Stimulated activated CD8-positive, alpha-beta memory T cell treated with anti-CD3 and anti-CD28 coated beads, Interleukin-7, amount 100 ng/mL, for 1 hour (primary cell): ENCODE measurements at places on chromosomes 3 and 15.

GRCh38 chr3:175476489-175476888, 617.4 kb downstream of the NAALADL2 start:
- DNase-seq: no peak

DNA sequence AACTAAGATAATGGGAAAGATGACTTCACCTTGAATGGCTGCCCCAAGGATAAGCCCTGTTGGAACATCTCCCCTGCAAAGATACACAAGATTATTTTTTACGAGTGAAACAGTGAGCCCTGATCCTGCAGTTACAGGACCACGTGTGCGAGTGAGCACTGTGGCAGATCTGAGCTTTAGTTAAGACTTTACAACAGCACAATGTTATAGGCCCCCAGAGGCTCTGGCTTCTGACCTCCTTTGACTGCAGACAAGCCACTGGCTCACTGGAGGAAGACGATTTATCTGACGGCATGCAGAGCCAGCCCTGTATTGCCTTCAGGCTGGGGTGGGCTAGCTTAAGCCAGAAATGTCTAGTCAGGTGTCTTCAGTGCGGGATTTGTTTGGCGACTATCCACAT, 174.4 kb downstream of the ARRDC4 start:
- no peak for DNase-seq

DNA sequence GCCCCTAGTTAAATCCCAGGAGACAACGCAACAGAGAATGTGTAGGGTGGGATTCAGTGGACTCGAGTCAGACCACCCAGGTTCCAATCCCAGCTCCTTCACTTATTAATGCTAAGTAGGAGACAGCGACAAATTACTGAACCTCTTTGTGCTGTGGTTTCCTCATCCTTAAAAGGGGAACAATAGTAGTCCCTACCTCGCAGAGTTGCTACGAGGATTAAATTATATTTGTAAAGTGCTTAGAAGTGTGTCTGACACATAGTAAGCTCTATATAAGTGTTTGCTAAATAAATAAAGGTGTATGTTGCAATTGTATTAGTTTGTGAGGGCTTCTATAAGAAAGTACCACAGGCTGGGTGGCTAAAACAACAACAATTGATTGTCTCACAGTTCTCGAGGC, 58.0 kb upstream of the PPARG start:
- no peak for DNase-seq

DNA sequence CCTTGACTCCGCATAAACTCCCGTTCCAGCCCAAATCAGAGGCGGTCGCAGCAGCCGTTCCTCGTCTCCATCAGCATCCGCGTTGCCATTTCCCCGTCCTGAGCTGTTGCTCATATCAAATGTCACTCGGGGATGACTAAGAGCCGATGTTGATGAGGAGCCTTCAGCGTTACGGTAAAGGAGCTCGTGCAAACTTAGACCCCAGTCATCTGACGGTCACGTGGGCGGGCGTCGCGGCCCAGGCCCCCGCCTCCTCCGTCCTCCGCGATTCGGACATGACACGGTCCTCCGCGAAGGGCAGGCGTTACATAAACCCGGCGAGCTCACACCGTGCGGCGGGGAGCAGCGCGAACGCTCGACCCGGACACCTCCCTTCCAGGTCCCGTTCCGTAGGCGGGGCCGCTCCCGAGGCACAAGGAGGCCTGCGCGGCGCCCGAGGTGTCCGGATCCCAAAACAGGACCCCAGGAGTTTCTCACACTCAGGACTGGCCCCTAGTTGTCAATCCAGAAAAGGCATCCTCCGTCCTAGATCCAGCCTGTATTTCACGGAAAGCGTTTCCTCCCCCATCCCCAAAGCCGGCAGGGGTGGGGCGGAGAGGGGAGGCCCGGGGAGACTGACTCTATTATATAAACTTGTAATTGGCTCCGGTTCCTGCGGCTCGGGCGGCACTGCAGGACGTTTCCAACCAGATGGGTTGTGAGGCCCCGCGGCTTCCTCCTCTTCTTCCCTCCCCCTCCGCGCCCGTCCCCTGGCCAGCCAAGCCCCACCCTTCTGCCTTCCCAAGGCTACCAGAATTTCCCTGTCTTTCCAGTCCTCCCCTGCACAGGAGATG, 100.0 kb upstream of the IGF1R start:
- no peak for DNase-seq

DNA sequence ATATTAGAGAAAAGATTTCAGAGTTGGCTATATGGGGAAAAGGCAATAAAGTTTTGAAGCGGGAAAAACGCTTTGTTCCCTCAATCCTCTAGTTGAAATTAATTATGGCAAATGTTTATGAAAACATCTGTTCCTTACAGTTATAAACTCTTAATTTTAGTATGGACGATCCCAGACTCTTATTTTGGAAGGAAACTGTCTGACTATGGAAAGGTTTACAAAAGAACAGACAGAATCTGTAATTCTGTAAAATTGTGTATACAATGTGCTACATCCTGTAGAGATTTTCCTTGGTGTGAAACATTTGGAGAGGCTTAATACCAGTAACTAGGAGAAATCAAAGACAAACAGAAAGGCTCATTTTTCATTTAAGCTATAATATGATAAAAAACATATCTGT, 311.8 kb downstream of the TBC1D5 start:
- DNase-seq: no peak

DNA sequence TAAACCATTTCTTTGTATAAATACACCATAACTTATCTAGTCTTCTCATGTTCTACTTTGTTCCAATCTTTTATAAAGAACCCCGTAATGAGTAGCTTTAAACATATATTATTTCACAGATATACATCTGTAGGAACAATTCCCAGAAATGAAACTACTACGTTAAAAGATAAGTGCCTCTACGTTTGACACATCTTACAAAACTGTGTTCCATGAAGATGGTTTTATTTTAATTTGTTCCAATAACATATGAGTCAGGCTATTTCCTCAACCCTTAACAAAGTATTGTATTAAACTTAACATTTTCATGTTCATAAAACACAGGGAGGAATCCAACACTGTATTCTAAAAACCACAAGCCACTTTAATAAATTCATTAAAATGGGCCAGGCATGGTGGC, 52.9 kb downstream of the TRPM7 start:
- no peak for DNase-seq

GRCh38 chr3:38108649-38109579, 28.0 kb downstream of the ACAA1 start:
- no peak for DNase-seq

DNA sequence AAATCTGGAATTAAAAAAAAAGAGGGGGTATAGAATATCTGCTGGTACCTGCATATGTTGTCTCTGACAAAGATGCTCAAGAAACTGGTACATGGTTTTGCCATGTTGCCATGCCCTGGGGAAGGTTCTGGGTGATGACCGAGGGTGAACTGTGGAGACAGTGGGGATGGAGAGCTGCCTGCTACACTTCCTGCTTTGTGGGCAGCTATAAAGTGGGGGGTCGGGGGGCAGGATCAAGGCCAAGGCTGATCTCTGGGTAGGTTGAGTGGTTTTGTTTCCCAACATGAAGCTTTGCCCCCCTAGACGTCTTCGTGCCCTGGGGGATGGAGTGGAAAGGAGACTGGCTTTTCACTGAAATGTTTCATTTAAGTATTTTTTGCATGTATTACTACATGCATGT, 74.6 kb downstream of the IQSEC1 start:
- DNase-seq: no peak

DNA sequence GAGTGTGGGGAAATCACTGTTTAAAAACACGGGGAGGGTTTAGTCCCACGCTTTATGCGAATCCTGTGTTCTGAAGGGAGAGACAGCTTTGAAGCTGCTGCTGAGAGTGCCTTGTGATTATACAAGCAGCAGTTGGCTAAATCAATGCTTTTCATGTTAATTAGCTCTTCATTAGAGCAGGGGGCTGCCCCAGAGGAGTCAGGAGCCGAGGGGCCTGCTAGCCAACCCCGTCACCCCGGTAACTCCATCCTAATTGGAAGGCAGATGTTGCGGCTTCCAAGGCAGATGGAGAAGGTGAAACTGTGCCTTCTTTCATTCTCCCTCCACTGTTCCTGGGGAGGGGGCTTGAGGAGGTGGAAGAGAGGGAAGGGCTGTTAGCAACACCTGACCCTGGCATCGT, 92.4 kb upstream of the ANKRD34C start:
- DNase-seq: no peak

DNA sequence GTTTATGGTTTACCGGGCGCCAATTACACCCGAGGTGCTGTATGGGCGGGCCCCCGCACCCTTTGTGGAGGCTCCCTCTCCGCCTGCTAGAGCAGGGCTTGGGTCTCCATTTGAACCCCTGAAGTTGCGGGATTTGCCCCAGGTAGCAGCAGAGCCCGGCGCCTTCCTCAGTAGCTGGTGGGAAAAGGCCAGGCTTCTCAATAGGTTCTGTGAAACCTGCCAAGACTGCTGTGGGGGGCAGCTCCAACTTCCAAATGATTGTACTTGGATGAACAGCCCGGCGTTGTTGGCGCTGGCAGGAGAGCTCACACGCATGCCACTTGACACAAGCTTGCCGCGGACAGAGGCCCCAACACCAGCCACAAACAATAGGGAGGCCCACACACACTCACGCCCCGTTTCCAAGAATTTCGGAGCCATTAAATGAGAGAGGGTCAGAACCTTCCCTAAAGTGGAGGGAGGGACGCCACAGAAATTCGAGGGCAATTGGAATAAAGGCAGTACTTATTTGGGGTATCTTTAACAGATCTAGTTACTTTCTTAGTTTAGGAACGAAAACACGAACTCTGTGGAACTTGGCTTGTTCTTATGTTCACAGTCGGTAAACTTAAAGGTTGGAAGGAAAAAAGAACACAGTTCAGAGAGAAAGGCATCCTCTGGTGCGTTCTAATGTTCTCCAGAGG, 1.4 kb downstream of the EPHB3 start:
- DNase-seq: no peak

DNA sequence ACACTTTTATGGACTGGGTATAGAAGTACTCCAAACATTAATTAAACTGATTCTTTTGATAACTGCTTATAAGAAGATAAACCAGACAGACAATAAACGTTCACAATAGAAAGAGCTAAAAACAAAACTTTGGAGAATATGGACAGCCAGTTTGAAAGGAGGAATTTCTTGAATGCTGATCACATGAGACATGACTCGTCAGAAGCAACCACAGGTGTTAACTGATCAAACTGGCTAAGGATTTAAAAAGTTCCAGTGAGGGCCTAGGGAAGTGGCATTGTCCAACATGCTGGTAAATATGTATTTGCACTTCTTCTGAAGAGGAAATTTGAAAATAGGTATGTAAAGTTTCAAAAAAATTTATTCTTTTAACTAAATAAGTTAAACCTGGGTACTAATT, 29.4 kb upstream of the AP3B2 start:
- DNase-seq: no peak

GRCh38 chr3:175489406-175489805, 630.3 kb downstream of the NAALADL2 start:
- DNase-seq: no peak

DNA sequence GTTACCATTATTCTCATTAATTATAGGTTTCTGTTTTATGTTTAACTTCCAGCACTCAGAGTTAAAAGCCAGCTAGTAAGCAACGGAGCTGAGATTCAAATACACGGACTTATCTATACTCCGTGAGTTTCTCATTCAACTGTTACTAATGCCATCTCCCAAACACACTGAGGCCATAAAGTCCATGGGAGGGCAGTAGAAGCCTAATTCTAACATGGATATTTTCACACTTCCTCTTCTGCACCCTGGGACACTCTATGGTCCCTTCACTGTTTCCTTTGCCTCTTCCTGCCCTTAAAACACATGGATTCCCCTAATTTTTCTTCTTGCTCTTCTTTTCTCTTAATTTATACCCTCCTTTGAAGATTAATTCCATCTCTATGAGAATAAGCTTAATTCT, 245.0 kb downstream of the KLF13 start:
- no peak for DNase-seq

GRCh38 chr15:88479169-88479568, 11.7 kb downstream of the MRPS11 start:
- no peak for DNase-seq

- no peak for DNase-seq
Observed at GRCh38 chr3:7787871-7788828, 713.5 kb upstream of the LMCD1 start.

- no peak for DNase-seq
Observed at GRCh38 chr15:91936927-91937326, 83.4 kb downstream of the SLCO3A1 start.

GRCh38 chr3:196225086-196225485, 8.8 kb downstream of the SLC51A start:
- no peak for DNase-seq

DNA sequence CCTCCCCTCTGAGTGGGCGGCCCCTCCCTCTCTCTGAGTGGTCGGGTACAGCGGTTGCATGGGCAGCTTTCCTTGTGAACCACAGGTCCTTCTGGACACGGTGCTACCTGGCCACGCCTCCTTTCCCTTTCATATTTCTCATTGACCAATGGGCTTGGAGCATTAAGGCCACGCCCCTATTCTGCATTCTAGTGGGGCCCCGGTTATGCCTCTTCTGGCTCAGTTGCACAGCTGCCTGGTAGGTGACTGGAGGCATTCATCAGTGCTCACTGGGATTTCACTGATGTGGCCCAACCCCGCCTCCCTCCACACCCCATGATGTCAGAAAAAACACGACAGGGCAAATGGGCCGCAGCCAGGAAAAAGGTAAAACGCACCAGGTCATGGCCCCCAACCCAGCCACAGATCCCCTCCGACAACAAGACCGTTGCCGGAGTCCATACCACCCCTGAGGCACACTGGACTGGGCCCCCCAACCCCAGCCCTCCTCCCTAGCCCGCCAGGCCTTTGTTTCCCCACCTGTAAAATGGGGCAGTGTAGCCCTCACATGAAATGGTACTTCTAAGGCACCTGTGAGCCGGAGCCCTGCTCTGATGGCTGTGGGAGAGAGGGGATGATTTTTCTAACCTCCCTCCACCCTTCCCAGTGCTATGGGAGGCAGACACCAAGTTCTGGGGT, 26.3 kb downstream of the NGRN start:
- DNase-seq: no peak

- no peak for DNase-seq
Observed at GRCh38 chr3:127525373-127525772, 65.2 kb downstream of the TPRA1 start.

GRCh38 chr3:174387736-174388135, 471.4 kb upstream of the NAALADL2 start:
- DNase-seq: no peak

- no peak for DNase-seq
Observed at GRCh38 chr3:16203031-16203430, 28.6 kb downstream of the GALNT15 start.

DNA sequence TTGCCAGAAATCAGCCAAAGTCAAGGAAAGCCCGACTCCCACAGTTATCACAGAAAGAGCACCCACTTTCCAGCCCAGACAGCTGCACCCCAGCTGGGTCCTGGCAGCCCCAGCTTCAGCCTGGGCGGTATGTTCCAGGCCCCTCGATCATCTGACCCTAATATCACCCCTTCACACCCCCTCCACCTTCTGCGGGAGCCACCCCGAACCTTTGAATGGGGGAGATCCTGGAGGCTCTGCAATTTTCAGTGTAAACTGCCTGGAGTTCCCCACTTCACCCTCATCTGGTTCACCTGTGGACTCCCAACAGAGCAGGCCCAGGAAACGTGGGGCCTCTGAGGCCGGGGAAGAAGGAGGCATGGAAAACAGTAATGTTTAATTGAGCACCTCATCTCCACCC, 5.9 kb downstream of the PRSS50 start:
- DNase-seq: no peak

GRCh38 chr15:78335985-78336384, 4.2 kb upstream of the CRABP1 start:
- DNase-seq: no peak

GRCh38 chr15:70047386-70048197, 50.1 kb downstream of the TLE3 start:
- DNase-seq: no peak
